ENCODE measurements at places on chromosomes 7 and 10.

DNA sequence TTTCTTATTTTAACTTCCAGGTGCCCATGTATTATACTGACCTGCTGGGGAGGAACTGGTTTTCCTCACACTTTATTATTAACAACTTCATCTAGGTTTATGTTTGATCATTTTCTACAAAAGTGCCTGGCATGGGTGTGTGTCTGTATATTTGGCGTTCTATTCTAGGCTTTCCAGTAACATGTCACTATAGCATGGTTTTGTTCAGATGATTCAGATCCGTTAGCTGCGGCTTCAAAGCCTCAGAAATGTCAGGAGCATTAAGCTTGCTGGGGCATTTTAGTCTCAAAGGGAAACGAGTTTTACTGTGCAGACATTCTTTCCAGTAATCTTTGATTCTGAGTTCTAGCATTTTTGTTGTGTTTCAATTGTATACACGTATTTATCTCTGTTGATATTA lies 2.3 kb downstream of the INPP5A start:
- no peak for DNase-seq

- DNase-seq: no peak
These were observed 80.6 kb downstream of the RGS10 start for GRCh38 chr10:119461923-119462322.

GRCh38 chr7:113410796-113411195 lies 292.4 kb upstream of the SMIM30 start:
- DNase-seq: no peak

- no peak for DNase-seq
These were observed 1.0 kb downstream of the SRGN start for GRCh38 chr10:69088801-69089501.

GRCh38 chr7:76280408-76280807 lies 22.1 kb upstream of the HSPB1 start:
- no peak for DNase-seq

DNA sequence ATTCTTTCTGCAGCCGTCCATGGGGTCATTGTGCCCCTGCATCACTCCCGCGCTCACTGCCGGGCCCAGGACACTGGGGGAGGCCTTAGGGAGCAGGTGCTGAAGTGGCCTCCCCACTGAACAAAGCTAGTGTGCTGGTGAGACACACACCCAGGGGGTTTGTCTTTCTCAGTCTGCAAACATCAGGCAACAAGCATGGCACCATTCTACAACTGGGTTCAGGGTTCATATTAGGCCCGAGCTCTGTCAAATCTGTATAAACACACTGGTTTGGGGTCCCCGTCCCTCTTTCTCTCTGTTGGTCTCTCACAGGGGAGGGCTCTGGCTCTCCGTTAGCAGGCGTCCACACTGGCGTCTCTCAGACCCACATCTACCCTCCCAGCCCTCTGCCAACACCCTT lies 11.1 kb upstream of the PPP2R2D start:
- DNase-seq: no peak

- DNase-seq: no peak
These were observed 26.8 kb downstream of the PILRA start for GRCh38 chr7:100400041-100400440.

DNA sequence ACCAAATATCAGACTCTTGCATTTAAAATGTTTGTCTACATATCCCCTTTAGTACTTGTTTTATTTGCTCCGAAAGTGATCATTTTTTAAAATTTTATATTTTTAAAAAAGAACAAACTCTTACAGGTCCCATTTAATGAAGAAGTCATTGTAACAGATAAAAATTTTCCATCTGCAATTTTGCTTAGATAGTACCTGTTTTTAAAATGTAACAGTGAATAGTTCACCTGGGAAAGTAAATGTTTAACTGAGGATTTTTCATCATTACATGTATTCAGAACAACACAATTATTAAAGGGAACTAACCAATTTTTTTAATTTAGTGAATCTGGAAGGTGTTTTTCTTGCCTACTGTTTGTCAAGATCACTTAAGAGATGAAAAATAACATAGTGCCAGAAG lies 1099.5 kb upstream of the PHF14 start:
- DNase-seq: no peak

- DNase-seq: no peak
These were observed 18.4 kb downstream of the IFT22 start for GRCh38 chr7:101303102-101303701.

- DNase-seq: no peak
These were observed 77.9 kb downstream of the PARD3 start for GRCh38 chr10:34736976-34737771.

GRCh38 chr10:86281396-86281795 lies 85.2 kb downstream of the GRID1 start:
- no peak for DNase-seq

GRCh38 chr7:94577357-94577756 lies 67.7 kb downstream of the CASD1 start:
- DNase-seq: no peak

Data from CMK (cell line).